ENCODE measurements at places on chromosomes 5 and 9.

DNA sequence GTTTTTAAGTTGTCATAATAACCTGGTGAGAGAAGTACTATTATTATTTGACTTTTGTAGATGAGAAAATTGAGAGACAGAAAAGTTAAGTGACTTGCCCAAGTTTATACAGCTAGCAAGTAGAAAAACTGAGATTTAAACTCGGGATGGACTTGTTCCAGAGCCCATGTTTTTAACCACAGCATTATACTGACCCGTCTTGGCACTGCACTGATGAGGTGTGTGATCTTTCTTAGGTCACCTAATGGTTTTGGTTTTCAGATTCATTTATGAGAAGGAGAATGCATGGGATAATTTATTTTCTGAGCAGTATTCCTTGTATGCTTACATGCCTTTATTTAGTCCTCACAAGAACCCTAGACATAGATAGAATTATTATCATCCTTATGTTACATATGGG is 201.8 kb upstream of the CDKN2B start:
- DNase-seq: no peak

- DNase-seq: no peak
Observed at GRCh38 chr9:107650321-107650720, 160.8 kb upstream of the KLF4 start.

- peak; percentile 24 for DNase-seq
Observed at GRCh38 chr5:77316871-77317661, 106.6 kb downstream of the PDE8B start.

DNA sequence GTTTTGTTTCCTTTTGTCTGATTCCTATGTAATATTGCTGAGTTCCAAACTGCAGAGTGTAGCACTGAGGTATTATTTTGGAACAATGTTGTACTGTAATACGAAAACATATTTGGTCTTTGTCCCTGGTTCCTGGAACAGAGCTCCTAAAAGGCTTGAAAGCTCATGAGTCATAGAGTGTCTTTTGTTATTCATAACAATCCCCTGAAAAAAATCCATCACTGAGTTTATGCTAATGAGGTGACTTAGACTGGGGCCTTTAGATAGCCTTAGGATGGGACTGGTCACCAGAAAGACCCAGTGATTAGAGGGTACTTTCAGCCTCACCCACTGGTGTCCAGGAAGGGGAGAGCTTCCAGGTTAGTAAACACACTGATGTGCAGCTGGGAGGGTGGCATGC is 132.7 kb upstream of the POU5F2 start:
- DNase-seq: no peak

GRCh38 chr9:93588641-93589609 is 12.5 kb downstream of the PHF2 start:
- DNase-seq: no peak

GRCh38 chr9:119126040-119126439 is 243.2 kb downstream of the BRINP1 start:
- DNase-seq: no peak

DNA sequence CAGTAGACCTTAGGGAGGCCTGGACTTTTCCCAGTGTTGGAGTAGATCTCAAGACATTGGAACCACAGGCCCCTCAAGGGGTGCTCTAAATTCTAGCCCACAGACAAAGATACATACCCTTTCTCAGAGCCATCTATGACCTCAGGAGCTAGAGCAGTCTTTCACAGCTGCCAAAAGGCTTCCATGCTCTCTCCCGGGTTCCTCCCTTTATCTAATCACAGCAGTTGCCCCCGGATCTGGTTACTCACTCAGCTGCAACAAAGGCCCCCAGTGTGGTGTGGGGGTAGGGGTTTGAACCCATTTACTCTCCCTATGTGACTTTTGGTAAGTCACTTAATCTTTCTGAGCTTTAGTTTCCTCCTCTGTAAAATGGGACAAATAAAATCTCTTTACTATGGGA is 27.0 kb downstream of the POU4F3 start:
- no peak for DNase-seq

DNA sequence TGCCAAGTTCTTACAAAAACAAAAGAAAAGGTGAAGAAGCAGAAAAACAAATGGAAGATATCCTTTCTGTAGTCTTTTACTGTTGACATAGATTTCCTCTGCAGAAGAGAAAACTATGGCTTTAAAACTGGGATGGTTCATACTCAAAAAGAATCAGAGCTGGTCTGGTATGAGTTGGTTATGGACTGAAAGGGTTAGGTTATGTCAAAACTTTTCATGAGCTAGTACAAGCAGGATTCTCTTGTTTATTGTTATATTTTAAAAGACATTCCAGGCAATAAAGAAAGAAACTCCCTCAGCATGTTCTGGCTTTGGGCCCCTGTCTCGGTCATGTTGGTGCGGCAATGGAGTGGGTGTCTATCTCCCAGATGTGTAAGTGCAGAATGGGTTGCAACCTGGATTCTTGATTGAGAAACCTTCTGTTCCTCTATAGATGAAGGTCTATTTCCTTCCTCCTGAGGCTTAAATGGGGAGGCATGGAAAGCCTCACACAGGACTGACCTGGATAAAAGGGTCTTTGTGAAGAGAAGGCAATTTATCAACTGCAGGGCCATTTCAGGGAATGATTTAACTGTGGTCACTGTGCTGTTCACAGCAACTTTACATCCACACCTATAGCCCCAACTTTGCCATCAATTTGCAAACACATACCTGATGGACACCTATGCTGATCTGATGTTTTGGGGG is 209.6 kb upstream of the TNC start:
- DNase-seq: peak; percentile 38

DNA sequence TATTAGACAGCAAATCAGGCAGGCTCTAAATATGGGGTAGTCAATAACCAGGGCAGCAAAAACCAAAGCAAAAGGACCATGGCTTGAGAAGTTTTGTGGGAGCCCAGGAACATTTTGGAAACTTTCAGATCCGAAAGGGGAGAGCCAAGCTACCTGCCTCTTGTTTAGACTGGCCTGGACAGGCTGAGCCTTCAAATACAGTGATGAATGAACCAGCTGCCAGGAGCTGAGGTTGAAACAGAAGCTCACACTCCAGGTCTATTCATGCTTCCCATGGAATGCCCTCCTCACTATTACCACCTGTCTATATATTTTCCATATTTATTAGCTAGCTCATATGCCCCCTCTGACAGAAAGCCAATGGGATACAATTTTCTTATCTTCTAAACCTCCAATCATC is 150.8 kb upstream of the SLC44A1 start:
- no peak for DNase-seq

All from amniotic epithelial cell (primary cell).